ENCODE measurements at places on chromosomes 3 and 15.
A peak's percentile ranks its signal among the peaks of the same experiment; 100 is the strongest.

DNA sequence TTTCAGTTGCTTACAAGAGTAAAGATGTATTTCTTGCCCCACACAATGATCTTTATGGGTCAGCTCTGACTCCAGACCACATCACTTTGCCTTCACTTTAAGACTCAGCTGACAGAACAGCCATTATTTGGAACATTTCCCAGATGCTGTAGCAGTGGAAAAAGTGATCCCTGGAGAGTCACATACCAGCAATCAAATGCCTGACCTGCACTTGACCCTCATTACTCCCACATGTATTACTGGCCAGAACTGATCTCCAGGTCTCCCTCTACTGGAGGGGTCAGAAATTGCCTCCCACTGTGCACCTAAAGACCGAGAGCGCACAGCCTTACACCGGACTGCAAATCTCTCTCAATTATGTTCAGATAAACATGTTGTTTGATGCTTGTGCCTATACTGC is 88.6 kb upstream of the ZNF385D start:
- no peak for DNase-seq

DNA sequence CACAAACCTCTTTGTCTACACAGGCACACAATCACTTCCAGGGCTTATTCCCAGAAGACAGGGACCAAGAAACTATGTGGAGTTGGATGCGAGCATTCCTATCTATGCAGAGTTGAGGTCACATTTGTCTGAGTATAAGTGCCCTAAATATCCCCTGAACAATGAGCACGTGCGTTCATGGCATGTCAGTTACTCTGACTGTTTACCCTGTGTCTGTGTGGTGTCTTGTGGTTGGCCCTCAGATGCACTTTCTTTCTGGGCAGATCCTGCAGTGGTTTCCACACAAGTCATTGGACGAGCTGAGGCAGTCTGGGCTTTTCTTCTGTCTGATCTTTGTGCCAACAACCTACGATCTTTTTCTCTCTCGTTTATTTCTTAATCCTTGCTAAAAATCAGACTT is 134.5 kb downstream of the FBN1 start:
- no peak for DNase-seq

DNA sequence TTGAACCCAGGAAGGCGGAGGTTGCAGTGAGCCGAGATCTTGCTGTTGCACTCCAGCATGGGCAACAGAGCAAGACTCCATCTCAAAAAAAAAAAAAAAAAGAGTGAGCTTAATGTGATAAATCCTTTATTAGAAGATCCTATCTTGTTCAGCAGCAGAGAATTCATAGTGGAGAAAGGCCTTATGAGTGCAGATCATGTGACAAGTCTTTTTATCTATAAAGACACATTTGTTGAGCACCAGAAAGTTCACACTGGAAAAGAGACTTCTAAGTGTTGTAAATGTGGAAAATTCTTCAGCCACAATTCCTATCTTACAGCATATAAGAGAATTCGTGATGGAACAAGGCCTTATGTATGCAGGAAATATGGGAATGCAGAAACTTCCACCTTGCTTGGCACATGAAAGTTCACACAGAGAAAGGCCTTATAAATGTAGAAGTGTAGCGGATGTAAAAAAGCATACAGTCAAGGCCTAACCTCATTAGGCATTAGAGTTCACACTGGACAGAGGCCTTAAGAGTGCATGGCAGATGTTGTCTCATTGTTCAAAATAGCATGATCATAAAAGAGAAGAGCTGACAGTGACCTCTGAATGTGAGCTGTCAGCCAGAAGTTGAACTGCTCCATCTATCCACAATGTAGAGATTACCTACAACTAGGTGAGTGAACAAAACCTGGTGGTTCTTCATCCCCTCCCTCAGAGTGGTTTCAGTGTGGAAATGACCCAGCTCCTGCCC is 16.7 kb downstream of the ADAM10 start:
- DNase-seq, result no peak

GRCh38 chr3:188915127-188915526 is 256.6 kb upstream of the TPRG1 start:
- DNase-seq, result no peak

DNA sequence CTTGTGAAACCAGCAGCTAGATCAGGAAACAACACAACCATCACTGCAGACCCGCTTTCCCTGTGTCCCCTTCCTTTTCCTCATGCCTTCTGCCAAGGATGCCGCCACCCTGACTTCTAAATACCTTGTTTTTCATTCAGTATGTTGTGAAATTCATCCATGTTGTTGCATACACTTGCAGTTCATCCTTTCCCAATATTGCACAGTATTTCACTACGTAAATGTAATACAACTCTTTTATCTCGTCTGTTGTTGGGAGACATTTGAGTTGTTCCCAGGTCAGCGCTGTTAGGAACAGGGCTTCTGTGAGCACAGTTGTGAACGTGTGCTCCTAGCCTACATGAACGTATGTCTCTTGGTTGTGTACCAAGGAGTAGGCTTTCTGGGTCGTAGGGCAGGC is 24.2 kb downstream of the TLNRD1 start:
- DNase-seq, result no peak

GRCh38 chr3:197559651-197560050 is 3.9 kb upstream of the BDH1 start:
- DNase-seq, result no peak

- DNase-seq, result no peak
Observed at GRCh38 chr3:114362815-114363214, 69.0 kb downstream of the TIGIT start.

DNA sequence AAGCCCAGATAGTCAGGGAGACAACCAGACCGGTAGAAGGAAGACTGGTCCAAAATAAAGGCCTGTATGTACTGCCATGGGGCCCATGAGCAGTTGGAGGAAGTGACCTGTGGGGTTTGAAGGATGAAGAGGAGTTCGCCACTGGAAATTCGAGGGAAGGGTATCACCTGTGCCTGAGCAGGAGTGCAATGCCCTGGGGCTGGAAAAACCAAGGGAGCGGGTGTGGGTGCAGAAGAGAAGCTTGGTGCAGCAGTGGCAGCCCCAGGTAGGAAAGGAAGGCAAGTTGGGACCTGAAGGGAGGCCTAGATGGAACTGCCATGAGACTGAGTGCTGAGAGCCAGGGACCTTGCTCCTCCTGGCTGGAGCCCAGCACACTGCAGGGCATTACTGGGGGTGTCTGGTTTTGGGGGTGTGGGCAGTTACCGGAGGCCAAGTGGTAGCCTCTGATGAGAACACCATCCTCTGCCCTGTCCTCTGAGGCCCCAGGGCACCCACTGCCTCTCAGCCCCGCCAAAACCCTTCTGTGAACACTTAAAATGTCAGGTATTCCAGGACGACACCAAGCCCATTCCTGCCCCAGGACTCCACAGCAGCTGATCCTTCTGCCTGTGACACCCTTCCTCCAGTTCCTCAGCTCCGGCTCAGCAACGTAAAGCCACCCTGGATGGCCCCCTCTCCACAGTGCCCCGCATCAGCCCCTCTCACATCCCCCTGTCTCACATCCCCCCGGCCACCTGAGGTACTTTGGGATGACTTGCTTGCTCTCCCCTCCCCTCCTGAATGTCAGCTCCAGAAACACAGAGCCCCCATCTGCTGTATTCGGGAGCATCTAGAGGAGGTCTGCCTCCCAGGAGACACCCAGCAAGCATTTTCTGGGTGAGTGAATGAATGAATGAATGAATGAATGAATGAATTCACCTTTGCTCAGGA is 42.9 kb downstream of the WNT7A start:
- no peak for DNase-seq

- no peak for DNase-seq
Observed at GRCh38 chr3:37032961-37033360, 39.6 kb downstream of the MLH1 start.

- DNase-seq, result no peak
Observed at GRCh38 chr15:91854639-91854990, 1.1 kb downstream of the SLCO3A1 start.

DNA sequence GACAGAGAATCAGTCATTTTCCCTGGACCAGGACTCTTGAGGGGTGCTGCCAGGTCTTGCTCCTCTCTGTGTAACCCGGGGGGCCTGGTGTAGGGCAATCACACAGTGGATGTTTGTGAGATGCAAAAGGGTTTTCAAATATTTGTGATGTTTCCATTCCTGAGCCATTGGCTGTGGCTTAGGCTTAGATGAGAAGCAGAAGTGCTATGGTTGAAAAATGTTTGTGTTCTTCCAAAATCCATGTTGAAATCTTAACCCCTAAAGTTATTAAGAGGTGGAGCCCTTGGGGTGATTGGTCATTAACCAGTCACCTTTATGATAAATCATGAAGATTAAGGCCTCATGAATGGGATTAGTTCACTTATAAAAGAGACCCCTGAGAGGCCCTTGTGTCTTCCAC is 36.5 kb downstream of the CORO2B start:
- no peak for DNase-seq

- DNase-seq, result no peak
Observed at GRCh38 chr15:29887721-29888120, 65.5 kb upstream of the TJP1 start.

- DNase-seq, result no peak
Observed at GRCh38 chr3:158751316-158751715, 19.1 kb upstream of the RARRES1 start.

GRCh38 chr3:194787650-194788049 is 102.0 kb downstream of the FAM43A start:
- DNase-seq, result no peak

GRCh38 chr15:66946578-66947164 is 118.7 kb upstream of the SMAD3 start:
- no peak for DNase-seq

DNA sequence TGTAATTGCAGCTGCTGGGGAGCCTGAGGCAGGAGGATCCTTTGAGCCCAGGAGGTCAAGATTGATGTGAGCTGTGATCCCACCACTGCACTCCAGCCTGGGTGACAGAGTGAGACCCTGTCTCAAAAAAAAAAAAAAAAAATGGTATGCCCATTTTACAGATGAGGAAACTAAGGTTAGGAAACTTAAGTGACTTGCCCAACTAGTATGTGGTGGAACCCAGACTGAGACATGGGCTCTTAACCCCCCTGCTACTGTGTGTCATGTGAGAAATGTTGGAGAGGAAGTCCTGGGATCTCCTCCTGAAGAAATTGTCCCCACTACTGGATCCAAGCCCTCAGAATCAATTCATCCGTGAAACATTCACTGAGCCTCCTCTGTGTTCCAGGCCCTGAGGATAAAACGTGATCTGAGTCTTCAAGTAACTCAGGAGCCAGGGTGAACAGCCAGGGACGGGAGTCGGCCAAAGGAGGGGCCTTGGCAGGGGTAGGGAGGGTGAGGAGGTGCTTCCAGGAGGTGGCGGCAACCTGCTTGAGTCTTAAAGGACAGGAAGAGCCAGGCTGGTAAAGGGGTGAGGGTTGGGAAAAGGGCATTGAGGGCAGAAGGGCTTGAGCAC is 19.6 kb upstream of the RNU6-1 start:
- no peak for DNase-seq

GRCh38 chr15:92839696-92840095 is 60.4 kb upstream of the CHD2 start:
- DNase-seq, result peak; percentile 8

- DNase-seq, result no peak
Observed at GRCh38 chr15:46242935-46243334, 608.1 kb downstream of the SQOR start.

DNA sequence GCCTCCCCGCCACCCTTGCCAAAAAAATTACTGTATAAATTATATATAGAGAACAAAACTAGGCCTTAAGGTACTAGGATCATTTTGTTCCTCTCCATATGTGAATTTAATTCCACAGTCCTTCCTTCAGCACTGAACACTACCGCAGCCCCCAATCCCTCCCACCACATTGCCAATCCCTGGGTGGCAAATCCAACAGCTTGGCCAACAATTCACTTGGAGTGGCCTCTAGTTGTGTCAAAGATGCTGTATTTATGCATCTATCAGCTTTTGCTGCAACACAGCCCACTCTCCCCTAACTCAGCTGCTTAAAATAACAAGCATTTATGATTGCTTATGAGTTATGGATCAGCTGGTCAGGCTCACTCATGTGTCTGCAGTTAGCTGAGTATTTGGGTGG is 18.6 kb downstream of the GPD1L start:
- no peak for DNase-seq

GRCh38 chr3:194379651-194380050 is 10.1 kb upstream of the LRRC15 start:
- DNase-seq, result no peak

GRCh38 chr15:90264671-90265070 is 801 bp upstream of the NGRN start:
- DNase-seq, result no peak

DNA sequence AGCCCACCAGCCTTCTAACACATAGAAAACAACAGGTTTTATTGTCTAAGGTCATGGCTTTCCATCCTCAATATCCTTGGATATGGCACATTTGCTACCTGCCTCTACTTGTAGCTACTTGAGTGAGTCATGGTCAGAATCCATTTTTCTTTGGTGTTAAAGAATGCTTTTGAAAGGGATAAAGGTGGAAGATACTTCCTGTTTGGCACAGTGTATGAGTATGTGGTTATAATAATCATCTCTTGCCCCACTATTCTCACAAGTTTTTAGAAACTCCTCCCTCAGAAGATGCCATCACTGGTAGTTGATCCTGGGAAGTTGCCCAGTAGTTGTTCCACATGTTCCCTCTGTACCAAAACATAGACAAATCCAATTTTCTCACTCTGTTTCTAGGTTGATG is 508.6 kb upstream of the IL12A start:
- DNase-seq, result no peak

GRCh38 chr3:44712455-44713075 is at the start of gene ZNF502:
Gene ZNF502 (plus strand): TSS chr3:44712660. CDS start chr3:44720262, 7,602 bp downstream.
- DNase-seq, result no peak

GRCh38 chr3:127728417-127729015 is 55.8 kb downstream of the ABTB1 start:
- peak; percentile 62 for DNase-seq

GRCh38 chr3:20041197-20041780 is 1.0 kb downstream of the KAT2B start:
- DNase-seq, result no peak
